Mucosa of descending colon (tissue), 3 donors: ENCODE measurements at places on chromosomes 16 and 17. TPM values are rescaled to one million over a fixed set of nuclear protein-coding genes. Genes with fewer than 3 reads are reported as not detected.

GAN gene
- total RNA-seq = 23.2 TPM

DNA sequence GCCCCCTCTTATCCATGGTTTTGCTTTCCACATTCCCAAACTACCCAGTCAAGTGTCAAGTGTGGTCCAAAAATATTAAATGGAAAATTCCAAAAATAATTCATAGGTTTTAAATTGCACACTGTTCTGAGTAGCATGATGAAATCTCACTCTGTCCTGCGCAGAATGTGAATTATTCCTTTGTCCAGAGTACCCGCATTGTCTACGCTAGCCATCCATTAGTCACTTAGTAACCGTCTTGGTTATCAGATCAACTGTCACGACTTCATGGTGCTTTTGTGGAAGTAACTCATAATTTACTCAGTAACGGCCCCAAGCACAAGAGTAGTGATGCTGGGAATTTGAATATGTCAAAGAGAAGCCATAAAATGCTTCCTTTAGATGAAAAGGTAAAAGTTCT is 94.9 kb downstream of the SLC39A11 start:
- no peak for DNase-seq

DNA sequence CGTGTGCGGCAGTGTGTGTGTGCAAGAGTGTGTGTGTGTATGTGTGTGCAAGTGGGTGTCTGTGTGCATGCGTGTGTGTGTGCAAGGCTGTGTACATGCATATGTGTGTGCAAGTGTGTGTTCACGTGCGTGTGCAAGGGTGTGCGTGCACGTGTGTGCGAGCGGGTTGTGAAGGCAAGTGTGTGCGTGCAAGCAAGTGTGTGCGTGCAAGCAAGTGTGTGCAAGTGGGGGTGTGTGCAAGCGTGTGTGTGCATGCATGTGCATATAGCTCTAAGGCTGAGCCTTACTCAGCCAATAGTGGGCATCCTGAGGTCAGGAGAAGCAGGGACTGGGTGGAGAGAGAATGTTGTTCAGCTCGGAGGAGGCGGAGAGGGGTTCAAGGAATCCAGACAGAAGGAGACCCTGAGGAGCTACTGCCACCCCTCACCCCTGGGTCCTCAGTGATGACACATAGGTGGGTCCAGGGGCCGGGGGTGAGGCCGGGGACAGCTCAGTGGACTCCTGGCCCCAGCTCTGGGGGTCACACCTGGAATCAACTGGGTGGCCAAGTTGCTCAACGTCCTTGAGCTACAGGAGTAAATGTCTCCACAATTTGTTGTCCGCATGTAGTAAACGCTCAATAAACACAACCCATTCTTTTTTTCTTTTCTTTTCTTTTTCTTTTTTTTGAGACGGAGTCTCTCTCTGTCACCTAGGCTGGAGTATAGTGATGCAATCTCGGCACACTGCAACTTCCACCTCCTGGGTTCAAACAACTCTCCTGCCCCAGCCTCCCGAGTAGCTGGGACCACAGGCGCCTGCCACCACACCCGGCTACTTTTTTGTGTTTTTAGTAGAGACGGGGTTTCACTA is 1.8 kb downstream of the PRR29 start:
- DNase-seq = no peak

DNA sequence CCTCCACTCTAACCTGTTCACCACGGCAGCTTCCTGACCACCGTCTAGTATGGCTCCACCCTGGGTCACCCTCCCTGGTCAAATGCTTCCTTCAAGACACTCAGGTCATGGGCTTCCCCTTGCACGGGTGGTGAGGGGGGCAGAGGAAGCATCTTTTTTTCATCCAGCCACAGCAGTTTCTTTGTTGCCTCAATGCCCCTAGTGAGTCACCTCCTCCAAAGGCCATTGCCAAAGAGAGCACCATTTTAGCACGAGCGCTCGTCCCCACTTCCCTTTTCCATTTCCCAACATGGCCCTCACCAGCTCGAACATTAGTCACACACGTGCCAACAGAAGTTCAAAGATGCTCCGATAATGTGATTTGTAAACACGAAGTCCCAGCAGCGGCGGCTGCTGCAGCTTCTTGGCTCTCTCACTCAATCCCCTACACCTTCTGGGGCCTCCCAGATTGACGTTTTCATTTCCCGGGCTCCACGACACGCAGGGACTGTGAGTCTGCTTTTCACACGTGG is 134.6 kb downstream of the GAS7 start:
- DNase-seq = peak; percentile 59
